SK-N-SH (cell line): ENCODE measurements at places on chromosomes 1 and 21.

- DNase-seq = no peak
Observed at GRCh38 chr1:3359351-3359750, 95.1 kb upstream of the ARHGEF16 start.

DNA sequence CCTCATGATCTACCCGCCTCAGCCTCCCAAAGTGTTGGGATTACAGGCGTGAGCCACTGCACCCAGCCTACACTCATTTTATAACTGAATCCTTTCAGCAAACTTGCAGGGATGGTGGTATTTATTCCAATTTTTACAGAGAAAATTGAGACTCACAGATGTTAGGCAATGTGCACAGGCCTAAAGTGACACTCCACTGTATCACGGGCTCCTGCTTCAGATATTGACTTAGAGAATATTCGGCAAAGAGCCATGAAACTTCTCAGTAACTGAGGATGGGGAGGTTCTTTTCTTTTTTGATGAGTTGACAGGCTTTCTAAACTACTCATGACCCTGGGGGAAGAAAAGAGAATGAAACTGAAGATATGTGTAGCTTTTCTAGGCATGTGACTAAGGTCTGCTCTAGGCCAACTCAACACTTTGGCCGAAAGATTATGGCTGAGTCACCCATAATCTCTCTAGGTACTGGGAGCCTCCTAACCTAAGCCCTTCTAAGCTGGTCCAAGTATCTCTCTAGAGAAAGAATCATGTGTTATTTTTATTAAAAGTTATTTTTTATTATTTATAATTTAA is 19.9 kb upstream of the PTCH2 start:
- DNase-seq = no peak

GRCh38 chr1:152919071-152919470 is 10.7 kb downstream of the IVL start:
- no peak for DNase-seq

DNA sequence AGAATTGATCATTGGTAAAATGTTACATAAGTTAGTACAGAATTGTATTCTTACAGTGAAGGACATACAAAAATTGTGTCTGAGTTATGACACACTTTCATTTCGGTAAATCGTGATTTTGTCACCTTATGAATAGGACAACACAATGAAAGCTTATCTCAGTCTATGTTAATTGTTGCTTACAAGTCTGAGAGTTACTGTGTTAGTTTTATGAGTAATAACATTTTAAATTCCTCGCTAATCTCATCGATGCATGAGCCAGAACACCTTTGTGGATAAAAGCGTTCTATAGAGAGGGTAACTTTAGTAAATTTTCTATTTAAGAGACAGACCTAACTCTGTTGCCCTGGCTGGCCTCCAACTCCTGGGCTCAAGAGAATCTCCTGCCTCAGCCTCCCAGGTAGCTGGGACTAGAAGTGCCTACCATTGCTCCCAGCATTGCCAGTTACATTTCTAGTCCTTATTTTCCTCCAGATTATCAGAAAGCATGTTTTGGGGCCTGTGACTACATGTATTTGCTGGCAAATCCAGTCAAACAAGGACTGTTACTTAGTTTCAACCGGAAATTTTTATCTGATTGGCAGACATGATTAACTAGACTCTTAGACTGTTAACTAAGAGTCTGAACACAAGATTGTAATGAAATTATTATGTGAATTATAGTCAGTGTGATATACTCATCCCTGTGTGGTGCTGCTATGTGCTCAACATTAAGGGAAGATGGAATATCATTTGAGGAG is 3.0 kb downstream of the PRRC2C start:
- DNase-seq = no peak

- no peak for DNase-seq
Observed at GRCh38 chr1:197466813-197467212, 198.8 kb downstream of the CRB1 start.
